ENCODE measurements at places on chromosomes 13 and 19.

DNA sequence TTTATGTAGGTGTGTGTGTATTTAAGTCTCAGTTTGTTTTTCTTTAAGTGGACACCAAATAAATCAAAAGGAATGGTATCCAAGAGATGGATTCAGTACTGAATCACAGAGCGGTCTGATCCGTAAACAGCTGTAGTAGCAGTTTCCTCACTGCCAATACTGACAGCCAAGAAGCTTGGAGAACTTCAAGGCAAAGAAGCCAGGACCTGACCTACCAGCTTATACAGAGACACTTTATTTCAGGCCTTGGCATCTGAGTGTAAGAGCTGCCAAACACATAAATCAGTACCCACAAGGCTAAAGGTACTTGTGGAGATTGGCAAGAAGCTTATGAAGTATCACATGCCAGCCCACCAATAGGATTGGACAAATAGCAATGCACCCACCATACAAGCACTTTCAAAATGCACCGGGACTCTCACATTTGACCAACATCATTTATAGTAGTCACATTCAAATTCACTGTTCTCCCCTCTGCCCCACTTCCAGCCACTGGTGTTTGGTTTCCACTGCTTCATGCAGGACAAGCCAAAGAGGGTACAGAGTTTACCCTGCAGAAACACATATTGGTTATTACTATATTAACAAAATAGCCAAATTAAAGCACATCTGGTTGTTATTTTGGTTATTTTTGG, 357.9 kb downstream of the KLF12 start:
- no peak for DNase-seq

- no peak for DNase-seq
Observed at GRCh38 chr13:105442949-105443699, 1092.3 kb downstream of the EFNB2 start.

- DNase-seq, result no peak
Observed at GRCh38 chr19:2507109-2507508, 31.2 kb downstream of the GADD45B start.

- DNase-seq, result no peak
Observed at GRCh38 chr19:5078182-5078581, 109.3 kb downstream of the KDM4B start.

DNA sequence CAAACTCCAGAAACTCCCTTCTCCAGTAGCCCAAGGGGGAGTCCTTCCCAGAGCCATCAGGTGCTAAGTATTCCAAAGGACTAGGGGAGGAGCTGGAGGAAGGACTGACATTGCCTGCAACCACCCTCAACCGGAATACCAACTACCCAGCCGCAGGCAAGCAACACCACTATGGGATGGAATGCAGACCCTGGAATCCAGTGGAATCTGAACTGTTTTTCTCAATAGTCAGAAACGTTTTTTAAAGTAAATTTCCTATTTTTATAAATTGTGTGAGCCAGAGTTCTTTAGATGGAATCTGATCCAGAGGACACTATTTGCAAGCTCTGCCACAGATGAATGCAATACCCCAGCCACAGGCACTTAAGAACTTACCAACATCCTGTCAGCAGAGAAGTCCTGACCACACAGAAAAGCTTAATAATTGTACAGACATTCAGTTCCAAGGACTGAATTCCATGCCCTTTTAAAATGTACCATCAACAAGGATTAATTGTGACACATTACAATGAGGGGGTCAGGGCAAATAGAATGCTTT, 92.1 kb downstream of the USP12 start:
- DNase-seq, result no peak

GRCh38 chr19:49555600-49556411, 24.6 kb downstream of the NOSIP start:
- no peak for DNase-seq

DNA sequence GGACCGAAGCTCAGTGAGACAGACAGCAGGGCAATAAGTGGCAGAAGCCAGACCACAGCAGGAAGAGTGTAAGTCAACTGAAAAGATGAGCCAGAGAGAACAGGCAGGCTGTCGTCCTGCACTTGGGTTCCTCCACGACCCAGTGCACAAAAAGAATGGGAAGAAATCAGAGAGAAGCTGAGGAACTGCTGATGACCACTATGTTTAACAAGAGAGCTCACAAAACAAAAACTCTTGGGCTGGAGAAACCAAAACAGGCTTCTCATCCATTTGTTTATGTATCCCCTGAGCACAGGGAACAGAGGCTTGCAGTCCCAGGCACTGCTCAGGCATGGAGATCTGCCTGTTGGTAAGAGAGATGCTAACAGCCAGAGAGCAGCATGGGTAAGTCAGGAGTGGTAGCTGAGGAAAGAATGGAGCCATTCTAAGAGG, 14.0 kb downstream of the AKAP8L start:
- peak; percentile 19 for DNase-seq

- DNase-seq, result no peak
Observed at GRCh38 chr13:64993514-64994164, 2236.5 kb downstream of the PCDH9 start.
